ENCODE measurements at places on chromosomes 1 and 21. TPM values are rescaled to one million over a fixed set of nuclear protein-coding genes. Genes with fewer than 3 reads are reported as not detected.

The SLC45A3 gene
- 5.5 TPM for total RNA-seq

The MEX3A gene
- total RNA-seq, result 0.58 TPM

The LPAR3 gene
- 3.7 TPM for total RNA-seq

The HSD3B2 gene
- not detected for total RNA-seq

The FAM43B gene
- total RNA-seq, result not detected

The LRRC42 gene
- total RNA-seq, result 53.9 TPM
